ENCODE measurements at places on chromosomes 6 and 20.

DNA sequence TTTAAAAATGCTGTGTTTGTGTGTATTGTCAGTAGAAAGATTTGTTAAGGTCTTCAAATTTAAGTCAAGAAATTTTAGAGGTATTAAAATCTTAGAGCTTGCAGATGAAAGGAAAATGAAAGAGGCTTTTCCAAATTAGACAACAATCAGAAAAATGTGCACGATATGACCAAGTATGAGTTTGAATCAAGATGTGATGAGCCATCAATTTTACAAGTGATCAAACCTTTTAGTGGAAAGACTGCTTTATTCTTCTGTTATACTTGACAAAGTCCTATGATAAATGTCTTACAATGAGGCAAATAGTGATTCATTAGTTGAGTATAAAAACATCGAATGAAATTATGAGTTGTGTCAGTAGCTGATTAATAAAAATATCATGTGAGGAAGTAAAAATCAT is 19.6 kb upstream of the CST1 start:
- DNase-seq = no peak

- no peak for DNase-seq
Observed at GRCh38 chr6:41353333-41353732, 17.9 kb downstream of the NCR2 start.

GRCh38 chr20:33693289-33693688 is 7.1 kb upstream of the E2F1 start:
- no peak for DNase-seq

GRCh38 chr6:89555031-89555430 is 83.5 kb downstream of the LYRM2 start:
- no peak for DNase-seq

Measured in substantia nigra (tissue), 51 donors.